ENCODE measurements at places on chromosomes 5 and 9. TPM values are rescaled to one million over a fixed set of nuclear protein-coding genes. Genes with fewer than 3 reads are reported as not detected.

GRCh38 chr5:10615693-10616092 is 51.8 kb downstream of the ANKRD33B start:
- DNase-seq: no peak

GRCh38 chr9:106684940-106685695 is 177.8 kb upstream of the ZNF462 start:
- no peak for DNase-seq

GRCh38 chr5:108380531-108381349 is 1.2 kb downstream of the FBXL17 start:
- DNase-seq: peak; percentile 73

DNA sequence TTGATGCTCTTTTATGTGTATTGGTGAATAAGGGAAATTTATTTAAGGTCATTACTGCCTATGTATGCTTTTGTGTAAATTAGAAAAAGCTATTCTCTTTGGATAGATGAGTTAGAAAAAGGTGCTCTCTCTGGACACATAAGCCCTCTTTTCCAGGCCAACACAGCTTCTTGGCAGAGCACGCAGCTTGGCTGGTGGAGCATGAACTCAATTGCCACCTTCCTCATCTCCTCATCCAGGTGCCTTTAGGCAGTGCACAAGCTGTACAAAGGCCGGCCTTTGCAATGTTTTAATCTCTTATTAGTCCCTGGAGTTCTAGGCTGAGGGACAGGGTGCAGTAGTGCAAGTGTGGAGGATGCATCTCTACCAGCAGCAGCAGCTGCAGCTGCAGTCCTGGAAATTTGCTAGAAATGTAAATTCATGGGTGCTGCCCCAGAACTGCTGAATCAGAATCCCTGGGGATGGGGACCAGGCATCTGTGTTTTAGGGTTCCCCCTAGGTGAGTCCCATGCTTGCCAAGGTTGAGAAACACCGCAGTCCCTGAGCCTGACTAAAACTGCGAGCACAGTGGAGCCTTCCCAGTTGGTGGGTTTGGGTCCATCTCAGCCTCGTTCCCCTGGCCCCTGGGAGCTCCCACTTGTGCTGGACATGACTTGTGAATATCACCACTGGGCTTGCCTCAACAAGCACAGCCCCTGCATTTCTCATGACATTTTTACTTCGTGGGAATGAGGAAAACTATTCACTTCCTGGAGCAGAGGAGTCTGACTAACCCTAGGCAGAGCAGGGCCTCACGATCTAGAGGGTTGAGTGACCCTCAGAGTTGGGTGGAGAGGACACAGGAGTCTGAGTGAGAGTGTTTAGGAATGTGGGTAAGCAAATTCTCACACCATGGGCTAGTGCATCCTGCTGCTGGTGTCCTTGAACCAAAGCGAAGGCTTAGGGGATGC is 272.3 kb downstream of the ZSWIM6 start:
- no peak for DNase-seq

DNA sequence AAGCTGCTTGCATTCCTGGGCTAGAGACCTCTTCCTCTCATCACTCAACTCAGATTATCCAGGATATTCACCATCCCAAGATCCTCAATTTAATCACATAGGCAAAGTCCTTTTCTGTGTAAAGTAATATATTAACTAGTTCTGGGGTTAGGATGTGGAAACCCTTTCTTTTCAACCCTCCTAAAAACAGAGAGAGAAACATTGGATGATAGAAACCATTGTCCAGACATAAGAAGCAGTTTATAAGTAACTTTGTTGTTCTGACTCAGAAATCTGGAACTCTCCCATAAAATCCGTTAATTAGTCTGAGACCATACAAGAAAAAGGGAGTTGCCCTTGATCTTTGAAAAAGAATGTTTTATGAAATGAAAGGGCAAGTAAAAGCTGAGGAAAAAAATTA is 817.1 kb upstream of the CDH9 start:
- DNase-seq: no peak

DNA sequence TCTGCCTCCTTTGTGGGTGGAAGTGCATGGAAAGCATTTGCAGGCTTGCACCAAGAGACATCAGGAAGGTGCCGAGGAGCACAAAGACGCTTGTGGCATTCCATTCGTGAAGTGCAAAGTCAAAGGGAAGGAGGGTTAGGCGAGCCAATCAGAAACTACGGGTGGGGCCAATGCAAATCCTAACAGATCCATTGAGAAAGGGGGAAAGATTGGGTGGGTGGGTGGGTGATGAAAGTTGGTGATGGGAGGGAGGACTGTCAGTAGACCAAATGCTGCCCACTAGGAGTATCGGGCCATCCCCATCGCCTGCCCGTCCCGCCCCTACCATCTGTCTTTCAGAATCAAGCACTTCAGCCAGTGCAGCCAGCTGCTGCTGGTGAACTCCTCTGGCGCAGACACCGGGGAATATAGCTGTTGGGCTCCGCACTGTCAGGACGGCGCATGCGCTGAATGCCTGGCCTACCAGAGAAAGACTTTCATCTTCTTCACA is 17.1 kb upstream of the ANXA6 start:
- no peak for DNase-seq

GRCh38 chr5:109305352-109305751 is 104.4 kb downstream of the PJA2 start:
- no peak for DNase-seq

DNA sequence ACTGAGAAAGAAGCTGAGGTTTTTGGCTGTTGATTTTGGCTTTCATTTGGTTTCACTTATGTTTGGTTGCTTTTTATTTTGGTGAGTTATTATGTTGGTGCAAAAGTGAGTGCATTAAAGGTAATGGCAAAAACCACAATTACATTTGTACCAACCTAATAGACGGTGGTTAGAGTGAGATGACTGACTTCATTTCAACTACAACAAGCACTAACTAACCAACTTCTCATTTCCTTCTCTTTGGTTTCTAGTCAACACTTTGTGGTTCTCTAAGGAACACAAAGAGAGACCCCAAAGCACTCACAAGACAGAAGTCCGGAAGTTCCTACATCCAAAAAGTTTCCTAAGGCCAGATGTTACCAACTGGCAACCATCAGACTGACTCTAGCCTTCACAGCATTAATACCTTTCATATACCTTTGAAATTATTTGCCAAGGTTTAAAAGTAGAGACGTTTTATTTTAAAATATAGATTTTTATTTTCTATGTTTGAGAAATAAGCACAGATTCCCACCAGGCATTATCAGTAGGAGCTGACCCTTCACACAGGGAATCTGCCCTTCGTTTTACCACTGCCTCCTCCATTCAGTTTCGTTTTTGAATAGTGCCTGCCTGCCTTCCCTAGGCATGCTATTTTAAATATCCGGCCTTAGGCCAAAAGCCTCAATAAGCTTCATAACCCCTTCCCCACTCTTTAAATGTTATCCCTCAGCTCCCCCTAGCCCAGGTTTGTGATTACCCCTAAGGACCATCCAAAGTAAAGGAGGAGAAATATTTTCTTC is 301.1 kb upstream of the PTGER4 start:
- DNase-seq: no peak

DNA sequence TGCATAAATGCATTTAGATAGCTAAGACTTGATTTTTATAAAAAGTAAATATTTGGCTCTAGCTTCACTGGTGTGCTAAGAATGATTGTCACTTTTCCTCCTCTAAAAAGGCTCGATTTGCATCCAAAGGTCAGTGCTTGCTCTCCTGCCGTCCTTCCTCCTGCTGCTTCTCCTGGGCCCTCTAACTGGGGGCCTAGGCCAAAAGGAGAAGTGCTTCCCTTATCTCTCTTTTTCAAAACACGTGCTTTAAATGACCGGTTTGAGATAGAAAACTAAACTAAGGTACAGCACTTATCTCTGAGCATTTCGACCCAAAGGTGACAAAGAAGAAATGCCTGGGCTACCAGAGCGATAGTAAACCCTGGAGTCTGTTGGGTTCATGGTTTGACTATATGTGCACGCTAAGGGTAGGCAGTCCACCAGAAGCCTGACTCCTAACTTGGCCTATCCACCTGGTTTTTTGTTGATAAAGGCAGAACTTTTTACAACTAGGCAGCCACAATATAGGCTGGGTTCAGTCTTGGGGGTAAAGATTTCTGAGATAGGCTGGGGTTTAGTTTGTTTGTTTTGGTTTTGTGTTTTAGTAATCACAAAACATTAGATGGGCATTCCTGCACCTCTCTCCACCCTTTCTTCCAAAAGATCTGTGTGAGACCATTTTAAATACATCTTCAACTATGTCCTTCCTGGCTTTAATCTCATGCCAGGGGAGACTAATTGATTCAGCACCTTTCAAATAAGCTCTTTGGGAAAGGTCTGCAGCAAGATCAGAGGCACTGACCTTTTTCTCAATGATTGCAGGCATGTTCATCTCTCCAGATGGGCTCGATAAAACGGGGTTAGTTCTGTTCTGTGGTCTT is 3.8 kb downstream of the NR2F1-AS1 start:
- no peak for DNase-seq

- no peak for DNase-seq
Observed at GRCh38 chr5:1189269-1189668, 12.1 kb upstream of the SLC6A19 start.

DNA sequence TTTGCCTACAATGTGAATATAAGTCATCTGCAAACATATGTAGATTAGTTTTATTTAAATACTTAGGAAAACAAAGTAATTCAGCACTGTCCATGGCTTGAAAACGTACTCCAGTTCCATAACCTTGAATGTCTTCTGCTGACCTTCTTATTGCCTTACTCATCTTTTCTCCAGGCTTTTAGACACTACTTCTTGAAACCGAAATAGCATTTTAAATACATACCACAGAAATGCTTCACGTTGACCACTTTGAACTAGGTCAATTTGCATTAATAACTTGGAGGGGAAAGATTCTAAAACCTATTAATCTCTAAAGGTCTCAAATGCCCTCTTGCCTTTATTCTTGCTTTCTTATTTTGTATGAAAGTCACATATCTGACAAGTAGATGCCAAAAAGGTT is 995.4 kb upstream of the ACO1 start:
- no peak for DNase-seq

GRCh38 chr5:138369706-138370105 is 17.2 kb downstream of the KDM3B start:
- no peak for DNase-seq

DNA sequence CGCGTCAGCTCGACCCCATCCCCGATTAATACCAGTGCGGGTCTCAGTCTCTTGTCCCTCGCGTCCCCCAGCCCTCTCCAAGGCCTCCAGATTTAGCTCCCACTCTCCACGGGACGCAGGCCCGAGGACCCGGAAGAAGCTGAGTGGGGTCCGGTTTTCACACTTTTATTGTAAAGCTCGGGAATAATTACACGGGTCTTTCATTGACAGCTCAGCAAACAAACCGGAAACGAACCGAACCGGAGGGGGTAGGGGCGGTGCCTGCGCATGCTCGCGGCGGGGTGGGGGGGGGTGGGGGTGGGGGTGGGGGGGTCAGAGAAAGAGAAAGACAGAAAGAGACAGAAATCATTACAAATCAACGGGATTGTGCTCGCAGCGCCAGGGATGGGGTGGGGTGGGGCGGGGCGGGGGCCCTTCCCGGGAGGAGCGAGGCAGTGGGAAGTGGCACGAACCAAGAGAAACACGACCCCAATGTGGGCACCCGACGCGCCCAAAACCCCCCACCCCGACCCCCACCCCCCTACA is 27.9 kb downstream of the PCDH1 start:
- DNase-seq: no peak

DNA sequence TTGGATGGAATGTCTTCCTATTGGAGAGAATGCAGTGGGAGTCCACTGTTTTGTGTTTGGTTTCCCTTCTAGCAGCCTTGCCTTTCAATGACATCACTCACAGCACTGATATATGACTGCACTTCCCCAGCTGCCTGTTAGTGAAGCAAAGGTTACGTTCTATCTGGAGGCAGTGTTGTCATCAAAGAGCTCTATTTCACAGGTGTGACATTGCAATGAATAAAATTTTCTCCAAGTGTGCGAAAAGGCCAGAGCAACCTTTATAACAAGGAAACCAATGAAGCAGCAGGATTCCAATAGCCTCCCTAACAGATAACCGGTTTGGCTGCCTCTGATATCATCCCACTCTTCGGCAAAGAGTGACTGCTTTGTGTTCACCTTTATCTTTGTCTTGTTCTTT is 523.5 kb upstream of the ZNF608 start:
- DNase-seq: peak; percentile 43

- DNase-seq: no peak
Observed at GRCh38 chr5:67518227-67518626, 321.6 kb upstream of the CD180 start.

- no peak for DNase-seq
Observed at GRCh38 chr9:108654566-108654965, 201.2 kb downstream of the ACTL7B start.

DNA sequence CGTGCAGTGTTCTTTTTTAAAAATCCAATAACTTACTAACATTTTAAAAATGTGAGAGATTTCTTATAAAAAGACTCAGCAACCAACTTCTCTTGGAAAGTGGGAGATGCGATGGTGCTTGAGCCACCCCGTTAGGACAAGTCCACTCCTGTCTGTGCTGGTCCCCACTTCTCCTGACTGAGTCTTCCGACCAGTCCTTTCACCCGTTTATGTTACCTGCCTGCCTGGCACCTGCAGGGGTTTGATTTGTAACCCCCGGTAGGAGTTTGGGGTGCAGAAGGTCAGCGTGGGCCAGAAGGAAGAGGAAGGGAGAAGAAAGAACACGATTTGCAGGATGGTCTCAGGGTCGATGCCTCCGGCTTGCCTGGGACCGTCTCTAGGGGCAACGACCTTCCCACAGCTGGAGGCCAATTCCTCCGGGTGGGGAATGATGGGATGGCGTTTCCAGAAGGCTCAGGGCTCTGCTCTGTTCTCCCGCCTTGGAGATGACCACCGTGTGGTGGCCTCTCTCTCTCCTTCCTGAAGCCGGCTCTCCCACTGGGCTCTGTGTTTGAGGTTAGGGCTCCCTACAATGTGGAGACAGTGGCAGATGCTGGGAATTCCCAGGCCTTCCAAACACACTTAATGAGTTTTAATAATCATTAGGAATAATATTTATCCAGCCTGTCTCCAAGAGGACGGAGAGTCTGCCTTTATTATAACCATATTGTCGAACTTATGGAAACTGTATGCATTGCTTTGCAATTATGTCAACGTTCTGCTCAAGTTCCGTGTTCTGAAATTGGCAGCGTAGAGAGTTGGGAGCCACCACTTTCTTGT is 14.8 kb downstream of the COL27A1 start:
- no peak for DNase-seq

DNA sequence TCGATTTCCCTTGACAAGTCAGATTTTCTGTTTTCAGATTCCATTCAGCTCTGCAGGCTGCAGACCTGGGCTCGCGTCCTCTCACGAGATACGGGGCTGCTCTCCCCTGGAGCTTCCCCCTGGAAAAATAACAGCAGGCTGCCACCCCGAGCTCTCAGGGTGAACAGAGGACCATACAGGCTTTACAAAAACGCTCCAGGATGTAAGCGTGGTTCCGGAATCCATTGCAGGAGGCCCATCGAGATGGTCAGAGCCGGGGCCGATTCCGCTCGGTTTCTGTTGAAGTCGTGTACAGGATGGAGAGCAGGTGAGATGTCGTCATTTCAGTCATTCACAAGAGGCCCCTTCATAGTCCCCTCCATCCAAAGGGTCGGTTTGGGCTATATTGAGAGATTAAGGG is 297.7 kb upstream of the IRX4 start:
- DNase-seq: no peak

GRCh38 chr5:148653291-148653835 is 964 bp downstream of the HTR4 start:
- no peak for DNase-seq

The GPX8 gene
- 76.2 TPM for polyA plus RNA-seq

The TAF1L gene
- 0.13 TPM for polyA plus RNA-seq

The RGS3 gene
- polyA plus RNA-seq: 43.3 TPM

The PALM2AKAP2 gene
- polyA plus RNA-seq: 10.2 TPM

The KIF27 gene
- polyA plus RNA-seq: 18.2 TPM

The AGXT2 gene
- polyA plus RNA-seq: 60.3 TPM

The SKIC3 gene
- 77.2 TPM for polyA plus RNA-seq

The TPM2 gene
- 173 TPM for polyA plus RNA-seq

The DMRTA1 gene
- polyA plus RNA-seq: 1.1 TPM

The GSN gene
- polyA plus RNA-seq: 173 TPM

The FBXW5 gene
- 65.9 TPM for polyA plus RNA-seq

The NUTM2G gene
- 0.41 TPM for polyA plus RNA-seq

All from renal pelvis (tissue), 12 donors.